Iris pigment epithelial cell (primary cell): ENCODE measurements at places on chromosomes 5 and 9.

DNA sequence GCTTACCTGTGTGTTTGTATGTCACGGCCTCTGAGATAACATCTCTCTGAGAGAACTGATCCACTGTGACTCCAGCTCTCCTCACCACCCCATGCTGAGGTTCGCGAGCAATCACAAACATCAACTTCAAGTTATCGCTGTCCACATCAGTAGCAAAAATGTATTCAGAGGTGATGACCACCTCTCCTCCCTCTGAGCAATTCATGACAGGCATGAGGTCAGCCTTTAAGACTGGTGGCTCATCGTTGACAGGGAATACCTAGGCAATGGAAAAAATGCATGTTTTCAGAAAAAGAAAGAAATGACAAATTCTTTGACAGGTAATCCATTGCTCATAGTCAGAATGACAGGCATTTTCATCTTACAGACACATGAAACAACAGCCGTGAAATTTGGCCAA, 90.3 kb upstream of the CER1 start:
- DNase-seq: peak; percentile 10

DNA sequence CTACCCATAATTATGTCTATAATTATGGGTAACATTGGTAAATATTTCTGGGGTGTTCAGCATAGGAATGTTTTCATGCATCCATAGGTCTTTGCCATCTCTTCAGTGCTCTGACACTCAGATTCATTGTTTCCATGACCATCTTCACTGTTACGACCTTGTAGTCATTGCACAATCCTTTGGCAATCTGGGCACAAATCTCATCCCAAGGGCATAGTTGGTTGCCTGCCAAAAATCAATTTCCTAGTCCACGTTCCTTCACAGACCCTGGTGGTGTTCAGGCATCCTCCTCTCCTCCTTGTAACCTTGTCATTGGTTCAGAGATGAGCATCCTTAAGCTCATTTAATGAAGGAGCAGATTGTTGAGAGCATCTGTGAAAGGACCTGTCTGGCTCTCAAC, 1400.7 kb downstream of the CDH12 start:
- DNase-seq: no peak

DNA sequence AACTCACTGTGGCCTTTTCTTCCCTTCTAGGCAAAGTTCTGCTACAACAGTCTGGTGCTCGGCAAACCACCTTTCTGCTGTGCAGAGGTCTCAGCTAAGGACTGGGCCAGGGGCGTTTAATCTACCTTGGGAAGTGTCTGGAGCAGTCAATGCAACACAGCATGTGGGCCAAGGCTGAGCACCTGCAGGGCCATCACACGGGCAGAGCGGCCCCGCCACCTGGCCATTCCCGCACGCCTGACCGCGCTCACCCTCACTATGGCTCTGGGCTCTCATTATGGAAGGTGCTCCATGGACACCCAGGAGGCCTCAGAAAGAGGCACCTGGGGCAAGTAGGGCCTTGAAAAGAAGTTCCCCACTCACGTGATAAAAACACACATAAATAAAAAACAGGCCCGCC, 65.7 kb upstream of the TBC1D9B start:
- no peak for DNase-seq

- DNase-seq: no peak
Measured at GRCh38 chr5:103327893-103328292, 69.3 kb downstream of the MACIR start.

GRCh38 chr5:150661086-150661485, at the start of gene MYOZ3:
Gene MYOZ3 (plus strand): TSS chr5:150661251. CDS start chr5:150662942, 1,691 bp downstream.
- DNase-seq: no peak

- no peak for DNase-seq
Measured at GRCh38 chr9:35236692-35237091, 74.9 kb downstream of the UNC13B start.

GRCh38 chr5:147303251-147303650, 68.4 kb downstream of the STK32A start:
- DNase-seq: peak; percentile 17

GRCh38 chr5:154324033-154324432, 121.8 kb upstream of the SAP30L start:
- DNase-seq: no peak

GRCh38 chr9:103377667-103378066, 382.5 kb downstream of the CYLC2 start:
- no peak for DNase-seq

GRCh38 chr5:54146390-54146789, 164.0 kb downstream of the ARL15 start:
- no peak for DNase-seq

DNA sequence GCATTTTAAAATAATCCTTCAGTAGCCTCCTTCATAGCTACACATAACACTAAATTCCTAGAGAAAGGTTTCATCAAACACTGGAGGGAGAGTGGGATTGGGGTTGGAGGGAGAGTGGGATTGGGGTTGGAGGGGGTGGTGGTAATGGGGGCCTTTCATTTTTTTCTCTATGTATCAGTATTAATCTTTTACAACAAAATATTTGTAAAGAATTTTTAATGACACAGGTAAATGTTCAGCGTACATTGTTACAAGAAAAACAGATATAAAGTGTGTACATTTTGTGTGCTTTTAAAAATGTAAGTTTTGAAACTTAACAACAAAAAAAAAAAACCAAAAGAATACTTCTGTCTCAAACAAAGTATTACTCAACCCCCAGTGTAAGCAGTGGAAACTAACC, 266.4 kb downstream of the DENND1A start:
- DNase-seq: no peak

- DNase-seq: no peak
Measured at GRCh38 chr5:133284306-133284705, 232.5 kb downstream of the HSPA4 start.

DNA sequence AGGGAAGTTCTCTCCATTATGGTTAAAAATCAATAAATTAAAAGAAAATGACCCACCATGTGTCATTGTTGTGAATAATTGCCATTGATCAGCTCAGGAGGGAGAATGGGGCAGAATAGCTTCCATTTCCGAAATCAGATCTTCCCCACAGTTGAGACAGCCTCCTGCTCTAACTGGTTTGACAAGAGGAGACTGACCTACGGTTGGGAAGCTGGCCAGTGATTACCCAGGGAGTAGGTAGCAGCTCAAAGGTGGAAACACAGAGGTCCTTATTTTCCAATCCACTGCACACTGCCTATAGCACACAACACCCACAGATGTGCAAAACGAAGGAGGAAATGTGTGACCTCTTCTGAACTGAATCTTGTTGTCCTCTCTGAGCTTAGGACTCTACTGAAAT, 69.0 kb upstream of the DAPK1 start:
- DNase-seq: no peak

- no peak for DNase-seq
Measured at GRCh38 chr5:91401175-91401574, 18.1 kb upstream of the ARRDC3 start.

- DNase-seq: no peak
Measured at GRCh38 chr9:86488794-86489193, 134.6 kb upstream of the TUT7 start.

DNA sequence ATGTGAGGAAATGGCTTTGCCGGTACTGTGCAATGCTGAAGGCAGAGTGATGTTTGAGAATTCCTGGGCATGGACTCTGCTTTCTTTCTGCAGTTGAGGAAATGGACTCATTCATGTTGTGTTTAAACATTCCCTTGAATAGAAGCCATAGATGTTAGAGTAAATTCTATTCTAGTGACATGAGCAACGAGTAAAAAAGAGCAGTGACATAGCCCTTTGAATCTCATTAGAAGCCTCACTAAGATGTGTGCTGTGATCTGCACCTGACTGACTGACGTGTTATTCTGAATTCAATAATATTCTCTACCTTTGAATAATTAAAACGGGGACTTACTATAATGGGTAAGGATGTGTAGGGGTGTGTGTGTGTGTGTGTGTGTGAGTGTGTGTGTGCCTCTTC, 113.7 kb upstream of the KLF4 start:
- DNase-seq: no peak

DNA sequence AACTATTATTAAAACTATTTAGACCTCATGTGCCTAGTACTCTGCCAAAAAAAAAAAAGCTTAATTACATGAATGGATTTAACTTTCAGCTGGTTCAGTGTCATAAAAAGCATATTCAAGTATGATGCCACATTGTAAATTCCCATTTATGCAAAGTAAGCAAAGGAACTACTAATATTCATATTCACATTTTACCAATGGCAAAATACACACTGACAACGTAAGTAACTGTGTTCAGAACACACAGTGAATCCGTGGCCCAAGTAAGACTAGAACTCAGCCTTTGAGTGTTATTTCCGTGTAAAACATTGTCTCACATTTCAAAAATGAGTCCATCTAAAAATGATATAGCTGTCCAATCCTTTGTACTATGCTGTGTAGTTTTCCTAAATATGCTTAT, 56.8 kb downstream of the PPP2R2B start:
- DNase-seq: no peak

DNA sequence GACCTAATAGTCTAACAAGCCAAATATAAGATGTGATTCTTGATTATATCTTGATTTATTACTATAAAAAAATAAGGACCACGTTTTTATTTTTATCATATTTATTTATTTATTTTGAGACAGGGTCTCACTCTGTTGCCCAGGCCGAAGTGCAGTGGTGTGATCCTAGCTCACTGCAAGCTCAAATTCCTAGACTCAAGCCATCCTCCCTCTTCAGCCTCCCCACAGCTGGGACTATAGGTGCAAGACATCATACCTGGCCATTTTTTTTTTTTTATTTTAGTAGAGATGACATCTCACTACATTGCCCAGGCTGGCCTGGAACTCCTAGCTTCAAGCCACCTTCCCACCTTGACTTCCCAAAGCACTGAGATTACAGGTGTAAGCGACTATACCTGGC, 61.0 kb upstream of the LARP1 start:
- DNase-seq: no peak

GRCh38 chr9:126862104-126862761, 1.8 kb downstream of the ZBTB34 start:
- no peak for DNase-seq

- no peak for DNase-seq
Measured at GRCh38 chr9:129163753-129164152, 14.3 kb downstream of the IER5L start.

DNA sequence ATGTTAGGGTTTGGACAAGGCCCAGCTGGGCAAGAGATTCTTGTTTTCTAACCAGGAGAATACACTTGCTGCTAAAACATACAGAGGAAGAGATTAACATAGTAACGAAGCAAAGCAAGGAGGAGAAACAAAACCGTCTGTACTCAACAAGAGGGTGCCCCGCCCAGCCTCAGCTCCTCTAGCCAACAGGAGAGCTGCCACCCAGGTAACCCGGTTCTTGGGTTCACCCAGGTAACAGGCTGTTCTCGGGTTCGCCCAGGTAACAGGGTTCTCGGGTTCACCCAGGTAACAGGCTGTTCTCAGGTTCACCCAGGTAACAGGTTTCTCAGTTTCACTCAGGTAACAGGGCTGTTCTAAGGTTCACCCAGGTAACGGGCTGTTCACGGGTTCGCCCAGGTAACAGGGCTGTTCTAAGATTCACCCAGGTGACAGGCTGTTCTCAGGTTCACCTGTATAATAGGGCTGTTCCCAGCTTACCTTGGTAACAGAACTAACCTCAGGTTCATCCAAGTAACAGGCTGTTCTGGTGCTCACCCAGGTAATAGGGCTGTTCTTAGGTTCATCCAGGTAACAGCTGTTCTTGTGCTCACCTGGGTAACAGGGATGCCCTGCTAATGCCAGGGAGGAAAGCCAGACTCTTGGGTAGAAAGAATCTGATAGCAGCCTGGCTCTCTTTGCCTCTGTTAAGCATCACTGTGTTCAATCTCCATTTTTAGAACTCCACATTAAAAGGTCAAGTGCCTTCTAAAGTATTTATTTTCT, 271.6 kb downstream of the SYK start:
- no peak for DNase-seq

DNA sequence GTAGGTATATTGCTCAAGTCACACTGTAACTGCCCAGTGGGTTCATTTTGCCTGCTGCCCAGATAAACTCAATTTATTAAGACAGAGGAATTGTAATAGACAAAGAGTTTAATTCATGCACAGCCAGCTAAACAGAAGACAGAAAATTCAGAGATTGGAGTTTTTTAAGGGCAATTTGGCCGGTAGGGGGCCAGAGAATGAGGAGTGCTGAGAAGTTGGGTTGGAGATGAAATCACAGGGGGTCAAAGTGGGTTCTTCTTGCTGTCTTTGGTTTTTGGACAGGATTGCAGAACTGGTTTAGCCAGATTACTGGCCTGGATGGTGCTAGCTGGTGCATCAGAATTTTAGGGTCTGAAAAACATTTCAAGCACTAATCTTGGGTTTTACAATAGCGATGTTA, 20.7 kb upstream of the IL33 start:
- no peak for DNase-seq

GRCh38 chr5:142145106-142145900, 36.7 kb downstream of the NDFIP1 start:
- DNase-seq: peak; percentile 72

GRCh38 chr5:138032028-138032571, 779 bp downstream of the FAM13B start:
- DNase-seq: peak; percentile 54

GRCh38 chr9:131981116-131981776, 98.4 kb downstream of the MED27 start:
- no peak for DNase-seq

- no peak for DNase-seq
Measured at GRCh38 chr5:36494841-36495601, 111.4 kb upstream of the SLC1A3 start.

GRCh38 chr9:104927216-104927911, 591 bp downstream of the ABCA1 start:
- DNase-seq: peak; percentile 49

DNA sequence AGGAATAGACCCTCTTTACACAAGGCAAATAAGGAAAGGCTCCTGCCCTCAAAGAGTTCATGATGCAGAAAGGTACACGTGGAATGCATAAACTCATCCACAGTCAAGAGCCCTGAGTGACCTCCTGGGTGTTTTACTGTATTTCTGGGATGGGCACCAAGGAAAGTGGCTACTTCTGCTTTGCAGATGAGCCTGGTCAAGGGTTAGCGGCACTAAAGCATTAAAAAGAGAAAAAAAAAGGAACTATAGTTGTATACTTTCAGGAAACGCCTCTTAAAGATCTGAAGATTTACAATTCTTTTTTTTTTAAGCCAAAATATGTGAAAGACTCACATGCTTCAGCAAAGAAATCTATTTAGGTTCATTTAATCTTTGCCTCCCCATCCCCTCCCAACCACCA, 366.2 kb upstream of the PDE4D start:
- DNase-seq: no peak

DNA sequence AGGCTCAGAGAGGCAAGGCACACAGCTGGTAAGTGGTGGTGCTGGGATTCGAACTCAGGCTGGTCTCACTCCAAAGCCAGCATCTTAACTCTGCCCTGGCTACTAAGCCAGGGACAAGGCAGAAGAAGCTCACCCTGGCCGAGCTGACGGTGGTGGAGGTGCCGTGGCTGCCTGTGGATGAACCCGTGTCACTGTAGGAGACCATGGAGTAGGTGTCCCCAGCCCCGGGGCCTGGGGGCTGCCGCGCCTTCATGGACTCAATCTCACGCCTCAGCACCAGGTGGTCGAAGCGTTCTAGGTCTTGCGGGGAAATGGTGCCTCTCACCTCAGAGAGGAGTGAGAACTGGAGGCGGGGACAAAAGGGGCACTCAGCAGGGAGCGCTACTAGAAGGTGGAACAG, 35.4 kb upstream of the AKNA start:
- no peak for DNase-seq
